Adrenal gland (tissue), 19 donors: ENCODE measurements at places on chromosomes 7 and 10. TPM values are rescaled to one million over a fixed set of nuclear protein-coding genes. Genes with fewer than 3 reads are reported as not detected.

DNA sequence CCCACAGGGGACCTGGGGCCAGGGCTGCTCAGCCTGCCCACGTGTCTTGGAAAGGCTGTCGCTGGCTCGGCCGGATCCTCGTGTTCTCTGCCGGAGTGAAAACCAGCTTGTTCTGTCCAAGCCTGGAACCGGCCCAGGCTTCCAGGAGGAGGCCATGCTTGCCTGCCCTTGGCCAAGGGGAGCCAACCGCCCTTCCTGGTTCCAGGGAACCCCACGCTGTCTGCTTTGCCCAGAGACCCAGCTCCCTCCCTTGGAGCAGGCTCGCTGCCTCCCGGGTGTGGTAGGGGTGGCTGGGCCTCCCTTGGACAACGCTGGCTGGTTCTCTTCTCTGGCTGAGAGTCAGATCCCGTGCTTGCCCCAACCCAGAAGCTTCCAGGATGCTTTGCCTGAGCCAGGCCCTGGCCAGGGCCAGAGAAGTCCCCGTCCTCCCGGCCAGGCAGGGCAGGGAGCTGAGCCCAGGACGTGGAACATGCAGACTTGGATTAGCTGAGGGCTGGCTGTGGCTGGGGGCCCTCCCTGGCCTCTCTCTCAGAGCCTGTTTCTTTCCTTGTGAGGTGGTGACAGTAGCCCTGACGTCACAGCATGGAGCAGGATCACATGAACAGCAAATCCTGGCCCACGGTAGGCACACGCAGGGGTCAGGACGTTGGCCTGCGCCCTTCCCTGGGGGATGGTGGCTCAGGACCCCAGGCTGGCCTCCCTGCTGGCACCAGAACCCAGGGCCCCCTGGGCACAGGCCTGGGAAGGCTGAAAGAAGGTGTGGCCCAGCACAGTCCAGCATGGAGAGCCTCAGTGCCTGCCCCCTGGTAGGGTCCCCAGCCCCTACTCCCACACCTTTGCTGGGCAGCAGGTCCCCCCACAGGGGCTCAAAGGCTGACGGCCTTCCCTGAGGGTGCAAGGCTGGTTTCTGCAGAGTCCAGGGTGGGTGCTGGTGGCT lies 67.5 kb downstream of the PWWP2B start:
- H3K4me3 ChIP-seq, result no peak overlapping the region
- no peaks in the 10 kb centered on the region for H3K36me3 ChIP-seq
- peaks cover 16% of the 10 kb centered on the region for H3K4me1 ChIP-seq
- peak overlapping the region; percentile 4 for H3K27ac ChIP-seq

- no peaks in the 10 kb centered on the region for H3K36me3 ChIP-seq
- no peak overlapping the region for H3K27ac ChIP-seq
- no peak overlapping the region for H3K4me3 ChIP-seq
- H3K4me1 ChIP-seq, result no peaks in the 10 kb centered on the region
- H3K27me3 ChIP-seq, result no peaks in the 10 kb centered on the region
Observed at GRCh38 chr7:57769958-57770357, 320.0 kb downstream of the ZNF716 start.

DNA sequence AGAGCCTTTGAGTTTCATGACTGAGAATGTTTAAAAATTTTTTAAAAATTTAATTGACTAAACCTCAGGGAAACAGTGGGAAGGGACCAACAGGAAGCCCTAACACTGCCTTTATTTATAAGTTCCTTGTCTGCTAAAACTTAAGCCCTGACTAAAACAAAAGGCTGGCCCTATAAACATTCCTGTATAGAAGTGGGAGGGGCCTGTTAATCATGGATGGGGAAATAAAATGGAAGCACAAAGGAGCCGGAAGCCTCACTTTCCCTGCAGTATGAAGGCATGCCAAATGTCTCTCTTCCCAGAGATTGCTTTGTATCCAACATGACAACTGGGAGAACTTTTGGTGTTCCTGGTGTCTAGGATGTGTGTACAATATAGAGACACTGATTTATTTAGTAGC lies 66.0 kb downstream of the VPS50 start:
- H3K36me3 ChIP-seq, result no peaks in the 10 kb centered on the region
- H3K27ac ChIP-seq, result no peak overlapping the region
- H3K4me3 ChIP-seq, result no peak overlapping the region
- DNase-seq, result no peak
- H3K27me3 ChIP-seq, result no peaks in the 10 kb centered on the region

The METTL27 gene
- polyA plus RNA-seq, result 1.1 TPM

DNA sequence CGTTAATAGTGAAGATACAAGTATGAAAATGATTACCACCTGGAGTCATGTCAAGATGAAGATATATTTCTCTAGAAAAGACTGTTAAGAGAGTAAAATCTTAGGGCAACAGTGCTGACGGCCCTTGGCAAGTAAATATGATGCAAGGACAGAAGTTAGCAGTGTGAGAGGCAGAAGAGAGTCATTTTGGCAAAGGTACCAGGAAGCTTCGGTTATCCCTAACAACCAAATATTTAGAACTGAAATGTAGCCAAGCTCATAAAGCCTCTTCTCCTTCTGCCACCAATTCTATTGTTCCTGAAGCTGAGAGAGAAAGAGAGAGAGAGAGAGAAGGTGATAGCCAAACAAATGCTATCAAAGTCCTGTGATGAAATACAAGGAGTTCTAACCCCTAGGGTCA lies 109.6 kb downstream of the MACC1 start:
- no peaks in the 10 kb centered on the region for H3K4me1 ChIP-seq
- no peak overlapping the region for H3K4me3 ChIP-seq
- H3K27me3 ChIP-seq, result no peaks in the 10 kb centered on the region
- H3K36me3 ChIP-seq, result no peaks in the 10 kb centered on the region

DNA sequence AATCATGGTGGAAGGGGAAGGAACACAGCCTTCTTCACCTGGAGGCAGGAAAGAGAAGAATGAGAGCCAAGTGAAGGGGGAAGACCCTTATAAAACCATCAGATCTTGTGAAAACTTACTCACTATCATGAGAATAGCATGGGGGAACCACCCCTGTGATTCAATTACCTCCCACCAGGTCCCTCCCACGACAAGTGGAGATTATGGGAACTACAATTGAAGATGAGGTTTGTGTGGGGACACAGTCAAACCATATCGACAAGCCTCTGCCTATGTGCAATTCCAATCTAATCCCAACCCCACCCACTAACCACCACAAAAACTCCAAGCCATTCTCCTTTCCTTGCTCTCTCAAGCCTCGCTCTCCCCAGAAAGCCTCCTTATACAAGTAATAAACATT lies 69.2 kb downstream of the TAC1 start:
- H3K4me3 ChIP-seq, result no peak overlapping the region
- H3K27ac ChIP-seq, result no peak overlapping the region
- no peaks in the 10 kb centered on the region for H3K36me3 ChIP-seq
- DNase-seq, result no peak
- H3K4me1 ChIP-seq, result no peaks in the 10 kb centered on the region
- no peaks in the 10 kb centered on the region for H3K27me3 ChIP-seq

The MUC3A gene
- polyA plus RNA-seq, result 0.17 TPM

DNA sequence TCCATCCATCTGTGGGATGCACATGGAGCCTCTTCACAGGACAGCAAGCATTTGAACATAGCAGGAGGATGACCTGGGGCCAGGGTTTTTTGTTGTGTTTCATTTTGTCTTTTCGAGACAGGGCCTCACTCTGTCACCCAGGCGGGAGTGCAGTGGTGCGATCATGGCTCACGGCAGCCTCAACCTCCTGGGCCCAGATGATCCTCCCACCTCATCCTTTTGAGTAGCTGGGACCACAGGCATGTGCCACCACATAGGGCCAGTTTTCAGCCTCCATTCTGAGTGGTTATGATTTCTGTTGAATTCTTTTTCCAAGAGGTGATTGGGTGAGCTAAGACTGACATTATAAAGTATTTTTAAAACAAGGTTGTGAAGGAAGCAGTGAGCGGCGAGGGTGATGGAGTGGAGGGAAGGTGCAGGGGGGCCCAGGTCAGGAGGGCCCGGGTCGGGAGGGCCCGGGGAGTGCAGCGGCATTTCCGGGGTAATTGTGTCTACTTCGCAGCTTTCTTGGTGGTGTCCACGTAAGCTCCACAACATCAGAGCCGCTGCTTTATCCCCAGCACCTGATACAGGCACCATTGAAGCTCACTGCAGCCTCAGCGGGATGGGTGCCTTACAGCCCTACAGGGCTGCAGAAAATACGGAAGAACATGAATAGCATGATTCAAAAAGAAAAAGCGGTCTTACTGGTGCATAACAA lies 12.0 kb upstream of the LARP4B start:
- H3K36me3 ChIP-seq, result no peaks in the 10 kb centered on the region
- H3K27me3 ChIP-seq, result no peaks in the 10 kb centered on the region
- no peak overlapping the region for H3K27ac ChIP-seq
- no peak overlapping the region for H3K4me3 ChIP-seq
- no peak for DNase-seq
- no peaks in the 10 kb centered on the region for H3K4me1 ChIP-seq

- H3K4me3 ChIP-seq, result no peak overlapping the region
- DNase-seq, result no peak
- no peaks in the 10 kb centered on the region for H3K36me3 ChIP-seq
- no peaks in the 10 kb centered on the region for H3K4me1 ChIP-seq
Observed at GRCh38 chr10:11165591-11166543, 148.2 kb downstream of the CELF2 start.

- H3K27me3 ChIP-seq, result no peaks in the 10 kb centered on the region
- no peak for DNase-seq
- H3K36me3 ChIP-seq, result no peaks in the 10 kb centered on the region
- peak overlapping the region; percentile 26 for H3K4me3 ChIP-seq
Observed at GRCh38 chr7:44880317-44881018, 4.9 kb downstream of the PURB start.

The CALML5 gene
- polyA plus RNA-seq, result not detected

GRCh38 chr10:119542357-119542987 lies at the start of gene RGS10:
TSS of gene RGS10 (minus strand) at chr10:119542719. CDS start at chr10:119542638, 81 bp downstream.
- H3K4me1 ChIP-seq, result peaks cover 10% of the 10 kb centered on the region
- no peaks in the 10 kb centered on the region for H3K36me3 ChIP-seq
- peak within 1 kb of the TSS; percentile 74 for H3K4me3 ChIP-seq
- peak; percentile 58 for DNase-seq
- H3K27ac ChIP-seq, result peak within 1 kb of the TSS; percentile 4

DNA sequence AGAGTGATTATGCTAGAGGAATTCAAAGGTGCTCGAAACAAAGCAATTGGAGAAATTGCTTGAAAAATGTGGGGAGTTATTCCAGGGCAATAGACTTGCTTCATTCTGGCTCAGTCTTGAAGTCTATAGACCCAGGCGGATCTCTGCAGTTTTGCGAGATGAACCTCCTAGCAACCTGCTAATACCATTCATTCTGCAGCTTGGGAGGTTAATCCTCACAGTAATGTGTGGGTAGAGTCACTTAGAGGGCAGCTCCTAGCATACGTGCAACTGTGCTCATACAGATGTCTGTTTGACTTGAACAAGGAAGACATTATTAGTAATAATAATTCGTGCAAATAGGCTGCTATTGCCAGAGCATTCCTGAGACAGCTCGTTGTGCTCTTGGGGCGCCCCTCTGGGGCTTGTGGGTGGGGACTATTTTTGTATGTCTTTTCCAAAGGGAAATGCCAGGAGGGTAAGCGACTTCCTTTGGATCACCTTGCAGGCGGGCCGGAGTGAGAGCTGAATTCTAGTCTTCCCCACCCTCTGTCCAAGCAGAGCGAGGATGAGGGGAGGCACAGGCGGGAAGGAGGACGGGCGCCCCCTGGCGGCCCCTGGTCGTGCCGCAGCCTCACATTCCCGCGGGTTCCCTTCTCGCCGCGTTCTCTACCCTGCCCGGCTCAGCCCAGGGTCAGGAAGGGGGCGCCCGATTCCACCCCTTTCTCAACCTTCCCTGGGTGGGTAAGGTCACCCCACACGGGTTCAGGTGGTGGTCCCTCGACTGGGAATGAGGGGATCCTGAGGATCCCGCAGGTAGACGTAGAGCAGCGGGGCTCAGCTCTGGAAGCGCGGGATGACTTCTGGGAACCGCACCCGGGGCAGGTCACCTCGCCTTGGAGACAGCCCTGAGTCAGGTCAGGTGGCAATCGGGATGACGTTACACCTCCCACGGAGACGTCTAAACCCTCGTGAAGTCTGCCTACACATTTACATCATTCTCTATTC lies 241.5 kb downstream of the PHTF2 start:
- no peak overlapping the region for H3K27ac ChIP-seq
- peak; percentile 16 for DNase-seq
- H3K4me1 ChIP-seq, result no peaks in the 10 kb centered on the region

DNA sequence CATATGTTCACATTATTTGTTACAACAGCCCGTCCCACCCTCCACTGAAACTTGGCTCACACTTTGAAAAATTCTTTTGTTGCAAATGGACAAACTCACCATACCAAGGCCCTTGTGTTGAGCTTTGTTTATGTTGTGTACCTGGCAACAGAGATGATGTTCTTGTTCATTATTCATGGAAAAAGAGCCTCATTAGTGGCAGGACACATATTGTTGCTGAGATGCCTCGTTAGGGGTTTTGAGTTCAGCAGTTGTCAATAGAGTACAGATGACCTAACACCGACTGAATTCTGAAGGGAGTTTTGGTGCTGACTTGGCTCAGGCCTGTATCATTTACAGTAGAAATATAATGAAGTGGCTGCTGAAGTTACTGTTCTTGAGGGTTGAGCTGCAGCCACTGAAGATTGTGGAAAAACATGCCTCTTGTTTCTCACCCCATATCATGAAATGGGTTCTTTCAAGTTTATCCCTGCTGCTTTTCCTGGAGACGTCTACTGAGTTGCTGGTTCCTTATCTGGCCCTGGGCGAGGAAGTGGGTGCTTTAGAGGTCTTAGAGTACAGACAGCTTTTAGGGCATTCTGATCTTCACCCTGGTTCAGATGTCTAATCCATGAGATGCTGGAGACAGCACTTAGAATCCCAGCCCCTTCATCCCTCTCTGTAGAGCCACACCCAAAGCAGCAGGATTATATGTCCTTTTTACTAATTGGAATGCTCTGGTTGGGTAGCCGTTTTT lies 149.7 kb downstream of the WNT2 start:
- no peaks in the 10 kb centered on the region for H3K36me3 ChIP-seq
- H3K27ac ChIP-seq, result no peak overlapping the region
- no peaks in the 10 kb centered on the region for H3K27me3 ChIP-seq

The UBE2D1 gene
- 16.5 TPM for polyA plus RNA-seq

DNA sequence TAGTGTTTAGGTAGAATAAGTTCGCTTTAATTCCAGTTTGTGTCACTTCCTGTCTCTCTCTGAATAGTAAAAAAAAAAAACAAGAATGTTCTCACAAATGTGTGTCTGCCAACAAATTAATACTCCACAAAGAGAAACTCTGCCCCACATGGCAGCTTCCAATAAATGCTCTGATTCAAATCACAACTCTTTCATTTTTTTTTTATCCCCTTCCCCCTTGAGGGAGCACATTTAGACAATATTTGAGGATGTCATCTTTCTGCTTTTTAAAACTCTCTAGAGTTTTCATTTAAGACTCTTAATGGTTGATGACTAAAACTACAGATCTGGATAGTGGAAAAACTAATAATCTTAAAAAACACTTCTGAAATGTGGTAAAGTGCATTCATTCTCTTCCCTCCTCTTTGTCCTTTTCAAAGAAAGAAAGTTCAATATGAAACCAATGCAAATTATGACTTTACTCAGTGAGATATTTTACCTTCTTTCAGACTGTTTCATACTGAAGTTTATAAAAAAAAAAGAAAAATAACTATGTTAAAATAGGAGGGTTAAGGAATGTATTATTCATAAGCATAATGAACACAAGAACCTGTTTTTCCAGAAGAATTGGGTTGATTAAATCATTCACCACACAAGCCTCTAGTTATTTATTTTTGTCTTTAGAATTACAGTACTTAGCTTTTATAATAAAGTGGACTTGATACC lies 42.3 kb downstream of the ARID5B start:
- H3K27me3 ChIP-seq, result no peaks in the 10 kb centered on the region
- H3K4me1 ChIP-seq, result peaks cover 38% of the 10 kb centered on the region
- no peak overlapping the region for H3K4me3 ChIP-seq
- H3K27ac ChIP-seq, result peak overlapping the region; percentile 64
- no peaks in the 10 kb centered on the region for H3K36me3 ChIP-seq

GRCh38 chr10:62610649-62611229 lies 193.8 kb upstream of the ADO start:
- H3K4me1 ChIP-seq, result no peaks in the 10 kb centered on the region
- H3K4me3 ChIP-seq, result no peak overlapping the region
- H3K27me3 ChIP-seq, result no peaks in the 10 kb centered on the region
- H3K27ac ChIP-seq, result no peak overlapping the region

The NPFFR1 gene
- 0.02 TPM for polyA plus RNA-seq

The GJD4 gene
- not detected for polyA plus RNA-seq
